ENCODE measurements at places on chromosomes 12 and 14. TPM values are rescaled to one million over a fixed set of nuclear protein-coding genes. Genes with fewer than 3 reads are reported as not detected.

- H3K36me3 ChIP-seq = no peaks in the 10 kb centered on the region
- H3K4me1 ChIP-seq = no peaks in the 10 kb centered on the region
- no peak overlapping the region for H3K27ac ChIP-seq
- no peak for DNase-seq
- H3K27me3 ChIP-seq = peaks cover 2% of the 10 kb centered on the region
- H3K4me3 ChIP-seq = no peak overlapping the region
Observed at GRCh38 chr12:3533703-3534386, 42.8 kb downstream of the PRMT8 start.

DNA sequence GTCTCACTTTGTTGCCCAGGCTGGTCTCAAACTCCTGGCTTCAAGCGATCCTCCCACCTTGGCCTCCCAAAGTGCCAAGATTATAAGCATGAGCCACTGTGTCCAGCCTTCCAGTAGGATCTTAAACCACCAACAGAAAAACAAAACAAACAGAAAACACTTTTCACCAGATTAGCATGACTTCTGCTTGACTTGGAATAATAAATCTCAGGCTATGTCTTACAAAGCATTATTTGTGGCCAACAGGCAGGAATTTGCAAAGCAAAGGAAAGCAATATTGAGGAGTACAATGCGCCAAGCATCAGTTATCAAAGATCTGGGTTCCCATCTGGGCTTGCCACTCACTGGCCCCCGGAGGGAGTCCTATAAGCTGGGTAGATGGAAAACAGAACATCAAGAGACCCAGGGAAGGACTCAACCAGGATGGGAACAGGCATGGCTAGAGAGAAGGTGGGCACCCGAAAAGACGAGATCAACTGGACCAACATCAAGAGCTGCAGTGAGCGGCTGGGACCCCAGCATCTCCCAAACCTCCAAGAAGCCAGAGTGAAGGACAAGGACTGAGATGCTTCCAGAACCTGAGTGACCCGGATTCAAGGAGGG lies 101.2 kb downstream of the TMEM30B start:
- no peaks in the 10 kb centered on the region for H3K27me3 ChIP-seq
- H3K27ac ChIP-seq = no peak overlapping the region
- DNase-seq = no peak
- H3K36me3 ChIP-seq = no peaks in the 10 kb centered on the region
- H3K4me3 ChIP-seq = no peak overlapping the region
- H3K4me1 ChIP-seq = peaks cover 49% of the 10 kb centered on the region

- no peak overlapping the region for H3K4me3 ChIP-seq
- no peak overlapping the region for H3K27ac ChIP-seq
- peaks cover 4% of the 10 kb centered on the region for H3K4me1 ChIP-seq
- no peaks in the 10 kb centered on the region for H3K27me3 ChIP-seq
- H3K36me3 ChIP-seq = peaks cover 47% of the 10 kb centered on the region
Observed at GRCh38 chr14:54981698-54982097, 45.2 kb downstream of the WDHD1 start.

GRCh38 chr12:24200010-24200409 lies 250.5 kb upstream of the SOX5 start:
- H3K4me3 ChIP-seq = no peak overlapping the region
- H3K27ac ChIP-seq = no peak overlapping the region
- no peaks in the 10 kb centered on the region for H3K36me3 ChIP-seq
- no peaks in the 10 kb centered on the region for H3K27me3 ChIP-seq
- no peaks in the 10 kb centered on the region for H3K4me1 ChIP-seq

- H3K4me3 ChIP-seq = peak overlapping the region; percentile 1
- H3K36me3 ChIP-seq = peaks cover 33% of the 10 kb centered on the region
- no peaks in the 10 kb centered on the region for H3K27me3 ChIP-seq
- H3K4me1 ChIP-seq = peaks cover 29% of the 10 kb centered on the region
Observed at GRCh38 chr14:89324501-89325298, 92.3 kb downstream of the FOXN3 start.

DNA sequence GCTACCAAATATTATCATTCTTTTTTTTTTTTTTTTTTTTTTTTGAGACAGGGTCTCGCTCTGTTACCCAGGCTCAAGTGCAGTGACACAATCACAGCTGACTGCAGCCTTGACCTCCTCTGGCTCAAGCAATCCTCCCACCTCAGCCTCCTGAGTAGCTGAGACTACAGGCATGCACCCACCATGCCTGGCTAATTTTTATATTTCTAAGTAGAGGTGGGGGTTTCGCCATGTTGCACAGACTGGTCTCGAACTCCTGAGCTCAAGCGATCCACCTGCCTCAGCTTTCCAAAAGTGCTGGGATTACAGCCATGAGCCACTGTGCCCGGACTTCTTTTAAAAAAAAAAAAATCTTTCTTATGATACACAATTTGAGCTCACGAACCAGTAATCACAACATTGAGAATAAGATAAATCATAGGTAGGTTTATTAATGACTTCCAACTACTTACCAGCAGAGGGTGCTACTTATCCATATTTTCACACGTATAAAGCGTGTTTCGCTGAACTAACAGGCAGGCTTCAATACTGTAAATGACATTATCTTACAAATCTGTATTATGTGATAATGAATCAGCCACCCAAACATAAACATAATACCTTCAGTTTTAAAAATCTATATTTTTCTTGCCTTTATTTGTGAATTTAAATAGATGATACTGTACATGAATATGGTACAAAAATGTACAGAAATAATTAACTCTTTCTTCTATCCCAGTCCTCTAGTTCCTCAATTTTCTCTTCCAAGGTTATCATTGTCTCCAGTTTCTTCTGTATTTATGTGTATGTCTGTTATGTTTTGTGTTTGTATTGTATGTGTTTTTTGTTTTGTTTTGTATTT lies 42.5 kb upstream of the BCAT1 start:
- H3K27ac ChIP-seq = no peak overlapping the region
- peaks cover 8% of the 10 kb centered on the region for H3K27me3 ChIP-seq
- no peak overlapping the region for H3K4me3 ChIP-seq
- H3K4me1 ChIP-seq = no peaks in the 10 kb centered on the region
- no peaks in the 10 kb centered on the region for H3K36me3 ChIP-seq
- DNase-seq = peak; percentile 73

- no peak overlapping the region for H3K4me3 ChIP-seq
- no peaks in the 10 kb centered on the region for H3K36me3 ChIP-seq
- no peak for DNase-seq
- H3K27ac ChIP-seq = no peak overlapping the region
- H3K4me1 ChIP-seq = peaks cover 10% of the 10 kb centered on the region
Observed at GRCh38 chr14:75328558-75329155, 50.0 kb downstream of the FOS start.

Gene CLEC9A
- not detected for total RNA-seq

Gene PLEKHG3
- 3.0 TPM for total RNA-seq
